Activated CD4-positive, alpha-beta T cell treated with anti-CD3 and anti-CD28 coated beads for 24 hours (primary cell): ENCODE measurements at places on chromosomes 2 and 18.

DNA sequence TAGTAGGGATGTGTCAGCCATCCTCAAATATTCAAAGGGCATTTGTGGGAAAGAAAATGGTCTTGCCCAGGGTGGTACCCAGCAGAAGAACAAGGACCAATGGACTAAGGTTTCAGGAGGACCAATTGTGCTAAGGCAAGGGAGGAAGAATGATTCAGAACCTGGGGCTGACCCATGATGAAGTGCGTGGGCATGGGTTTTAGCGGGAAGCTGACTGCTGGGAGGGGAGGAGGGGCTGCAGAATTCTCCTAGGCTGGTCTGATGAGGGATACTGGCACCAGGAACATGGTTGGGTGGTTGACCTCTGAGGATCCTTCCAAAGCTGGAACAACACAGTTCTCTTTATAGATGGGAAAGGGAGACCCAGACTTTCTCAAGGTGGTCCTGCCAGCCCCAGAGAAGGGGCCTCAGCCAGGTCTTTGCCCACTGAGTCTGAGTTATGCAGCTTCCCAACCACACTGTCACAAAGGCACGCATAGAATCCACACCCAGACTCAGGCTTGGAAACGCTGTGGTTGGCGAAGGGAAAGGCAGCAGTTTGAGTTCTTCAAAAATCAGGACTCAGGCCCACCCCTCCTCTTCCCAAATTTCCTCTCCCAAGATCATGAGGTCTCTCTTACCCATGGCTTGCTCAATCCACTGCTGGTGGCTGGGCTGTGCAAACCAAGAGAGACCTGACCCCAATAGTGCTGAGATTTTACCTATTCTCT lies 37.3 kb downstream of the MARCO start:
- no peak for DNase-seq

GRCh38 chr2:233690444-233690843 lies 2.2 kb upstream of the UGT1A6 start:
- DNase-seq: no peak

DNA sequence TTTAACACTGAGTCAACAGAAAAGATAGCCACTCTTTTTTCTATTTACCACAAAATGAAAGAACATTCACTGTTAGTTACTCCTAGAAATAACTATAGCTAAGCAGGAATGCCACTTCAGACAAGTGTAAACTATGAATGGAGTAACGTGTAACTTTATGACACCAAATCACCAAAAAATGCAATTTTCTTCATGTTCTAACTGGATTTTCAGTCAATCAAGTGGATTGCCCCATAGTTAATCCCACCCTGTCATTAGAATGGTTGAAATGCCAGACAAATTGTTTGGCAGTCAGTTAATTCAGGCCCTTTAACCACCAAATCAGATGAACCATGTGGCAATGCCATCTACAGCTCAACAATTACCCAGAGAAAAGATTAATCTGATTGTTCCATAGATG lies 9.9 kb downstream of the EPHA4 start:
- no peak for DNase-seq

DNA sequence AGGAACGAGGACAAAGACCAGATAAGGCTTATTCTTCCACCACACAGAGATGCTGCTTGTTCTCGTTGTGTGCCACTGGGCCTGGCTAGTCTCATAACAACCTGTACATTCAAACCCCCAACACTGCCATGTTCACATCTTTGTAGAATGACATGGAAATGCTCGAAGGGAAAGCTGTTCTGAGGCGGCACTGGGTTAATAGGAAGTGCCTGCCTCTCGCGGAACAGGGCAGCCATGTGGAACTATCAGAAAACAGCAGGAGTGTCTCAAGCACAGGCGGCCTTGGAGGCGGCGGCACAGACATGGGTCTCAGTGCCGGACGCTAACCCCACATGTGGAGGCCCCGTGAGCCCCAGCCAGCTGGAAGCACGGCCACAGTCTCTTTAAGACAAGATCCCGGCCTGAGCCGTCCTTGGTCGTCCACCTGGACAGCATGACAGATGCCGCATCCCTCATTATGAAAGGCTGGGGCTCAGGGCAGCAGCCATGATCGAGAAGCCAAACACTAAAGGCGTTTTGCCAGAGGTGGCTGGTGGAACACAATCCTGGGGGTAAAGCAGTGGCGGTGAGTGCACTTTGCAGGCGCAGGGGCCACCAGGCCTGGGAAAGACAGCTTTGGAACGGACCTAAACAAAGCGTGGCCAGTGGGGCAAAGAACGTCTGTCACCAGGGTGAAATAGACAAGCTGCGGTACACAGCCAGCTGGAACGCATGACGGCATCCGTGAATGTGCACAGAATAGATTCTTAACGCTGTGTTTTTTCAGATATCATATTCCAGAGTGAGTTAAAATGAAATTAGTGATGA lies 161.0 kb downstream of the HDAC4 start:
- DNase-seq: no peak

DNA sequence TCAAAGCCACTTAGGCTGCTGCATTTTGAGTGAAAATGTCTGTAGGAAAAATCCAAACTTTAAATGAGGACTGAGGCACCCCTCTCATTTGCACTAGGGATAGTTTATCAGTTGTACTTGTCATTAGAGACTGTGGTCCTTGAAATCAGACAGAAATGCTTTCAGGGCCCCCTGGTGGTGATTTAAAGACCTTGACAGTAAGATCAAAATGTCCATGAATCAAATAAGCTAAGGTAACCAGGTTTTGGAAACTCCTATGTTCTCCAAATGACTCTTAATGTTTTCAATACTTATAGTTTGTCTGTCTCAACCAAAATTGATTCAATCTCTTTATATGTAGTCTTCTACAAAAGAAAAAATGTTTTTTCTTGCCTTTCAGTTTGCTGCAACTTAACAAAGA lies 28.8 kb upstream of the DDX18 start:
- DNase-seq: no peak

DNA sequence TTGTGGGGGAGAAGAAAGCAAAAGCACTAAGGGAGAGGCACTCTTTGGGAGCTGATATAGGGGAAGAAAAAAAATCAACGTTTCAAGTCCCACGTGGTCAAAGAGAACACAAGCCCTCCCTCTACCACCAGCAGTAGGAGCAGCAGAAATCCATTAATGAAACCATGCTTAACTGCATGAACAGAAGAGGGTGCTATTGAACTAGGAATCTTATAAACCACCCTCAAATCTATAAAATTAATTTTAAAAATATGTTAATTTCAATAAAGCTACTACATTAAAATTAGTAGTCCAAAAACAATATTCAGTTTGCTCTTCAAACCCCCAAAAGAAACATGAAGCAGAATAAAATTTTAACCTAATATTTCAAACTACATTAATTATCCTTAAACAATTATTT lies 147.8 kb downstream of the TMEM18 start:
- DNase-seq: no peak
